Activated T-helper 1 cell treated with anti-CD3 and anti-CD28 coated beads, Interleukin-2, amount 50 U/mL, for 16 hours (primary cell): ENCODE measurements at places on chromosomes 1 and 21.

- no peak for DNase-seq
Observed at GRCh38 chr1:246198115-246198816, 308.8 kb downstream of the SMYD3 start.

- no peak for DNase-seq
Observed at GRCh38 chr1:54110996-54111395, 41.8 kb downstream of the CDCP2 start.

- no peak for DNase-seq
Observed at GRCh38 chr1:195897076-195897475, 711.2 kb downstream of the KCNT2 start.

DNA sequence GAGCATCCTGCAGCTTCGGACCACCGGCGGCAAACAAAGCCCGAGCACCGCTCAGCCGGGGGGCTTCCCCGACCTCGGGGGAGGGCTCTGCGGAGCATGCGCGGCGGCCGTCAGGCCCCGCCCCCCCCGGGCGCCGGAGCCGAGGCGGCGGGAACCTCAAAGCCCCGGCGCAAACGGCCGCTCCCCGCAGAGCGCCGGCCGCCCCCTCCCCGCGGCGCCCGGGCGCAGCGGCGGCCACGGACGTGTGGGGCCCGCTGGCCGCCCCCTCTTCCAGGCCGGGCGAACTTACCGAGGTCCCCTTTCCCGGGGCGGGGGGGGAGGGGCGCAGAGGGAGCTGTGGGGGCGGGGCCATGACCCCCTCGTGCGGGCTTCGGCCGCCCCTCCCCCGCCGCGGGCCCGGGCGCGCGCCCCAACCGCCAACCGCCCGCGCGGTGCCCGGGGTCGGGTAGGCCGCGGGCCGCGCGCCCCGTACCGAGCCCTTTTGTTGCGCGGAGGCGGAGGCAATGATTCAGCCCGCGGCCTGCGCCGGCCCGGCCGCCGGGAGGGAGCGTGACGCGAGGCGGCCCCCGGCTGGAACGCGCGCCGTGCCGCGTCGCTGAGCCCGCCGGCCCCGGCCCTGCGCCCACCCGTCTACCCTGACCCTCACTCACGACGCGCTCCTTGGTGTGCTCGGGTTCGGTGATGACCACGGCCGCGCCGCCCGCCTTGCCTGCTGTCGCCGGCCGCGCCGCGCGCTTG lies 1.7 kb downstream of the RCC2 start:
- DNase-seq = no peak

DNA sequence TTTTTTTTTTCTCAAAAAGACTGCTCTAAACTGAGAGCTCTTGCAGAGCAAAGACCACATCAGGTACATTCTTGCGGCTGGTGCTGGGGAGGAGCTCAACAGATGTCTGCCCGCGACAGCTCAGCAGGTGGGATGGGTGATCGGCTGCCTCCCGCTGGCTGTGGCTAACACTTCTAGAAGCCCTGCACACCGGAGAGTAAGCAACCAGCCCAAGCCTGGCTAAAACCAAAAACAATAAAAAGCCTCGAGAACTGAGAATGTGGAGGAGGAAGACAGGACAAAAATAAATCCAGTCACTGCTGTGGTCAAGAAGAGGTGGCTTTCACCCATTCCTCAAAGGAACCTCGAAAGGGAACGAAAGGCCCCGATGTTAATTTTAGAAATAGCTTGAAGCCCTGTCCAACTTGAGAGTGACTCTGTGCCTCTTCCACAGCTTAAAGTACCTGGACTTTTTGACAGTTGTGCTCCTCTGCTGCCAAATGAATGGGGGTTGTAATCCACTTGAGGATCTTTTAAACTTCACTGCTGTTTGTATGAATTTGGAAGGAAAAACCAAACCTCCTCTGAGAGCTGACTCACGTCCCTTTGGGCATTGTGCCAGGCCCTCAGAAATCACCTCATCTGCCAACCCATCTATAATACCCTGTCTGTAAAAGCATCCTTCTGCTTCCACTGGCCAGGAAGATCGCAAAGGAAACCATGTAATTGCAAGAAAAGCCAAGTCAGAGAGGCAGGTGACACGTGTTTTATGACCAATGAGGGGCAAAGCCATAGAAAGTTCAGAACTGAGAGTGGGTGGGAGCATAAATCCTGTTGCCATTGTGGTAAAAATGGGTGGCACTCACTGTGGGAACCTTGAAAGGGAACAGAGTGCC lies 78.6 kb downstream of the KCNN3 start:
- peak; percentile 66 for DNase-seq

- DNase-seq = no peak
Observed at GRCh38 chr1:183871601-183872000, 66.7 kb downstream of the RGL1 start.

- no peak for DNase-seq
Observed at GRCh38 chr1:81695741-81696140, 105.0 kb upstream of the ADGRL2 start.

GRCh38 chr1:185045814-185046492 lies 595 bp downstream of the RNF2 start:
- DNase-seq = no peak

DNA sequence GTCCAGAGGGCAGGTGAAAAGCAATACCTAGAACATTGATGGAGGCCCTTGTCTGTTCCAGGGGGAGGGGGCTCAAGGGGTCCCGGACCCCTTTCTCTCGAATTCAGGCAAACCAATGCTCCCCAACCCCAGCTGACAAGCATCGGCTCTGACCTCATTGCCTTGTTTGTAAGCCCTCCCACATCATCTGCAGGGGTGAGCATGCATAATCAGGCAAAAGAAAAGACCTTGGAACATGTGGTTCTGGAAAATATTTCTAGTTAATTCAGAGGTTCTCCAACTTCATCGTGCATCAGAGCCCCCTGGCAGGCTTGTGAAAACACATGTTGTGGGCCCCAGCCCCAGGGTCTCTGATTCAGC lies 231.3 kb downstream of the TOMM20 start:
- no peak for DNase-seq

GRCh38 chr1:47555306-47555705 lies 117.5 kb downstream of the FOXD2 start:
- no peak for DNase-seq

DNA sequence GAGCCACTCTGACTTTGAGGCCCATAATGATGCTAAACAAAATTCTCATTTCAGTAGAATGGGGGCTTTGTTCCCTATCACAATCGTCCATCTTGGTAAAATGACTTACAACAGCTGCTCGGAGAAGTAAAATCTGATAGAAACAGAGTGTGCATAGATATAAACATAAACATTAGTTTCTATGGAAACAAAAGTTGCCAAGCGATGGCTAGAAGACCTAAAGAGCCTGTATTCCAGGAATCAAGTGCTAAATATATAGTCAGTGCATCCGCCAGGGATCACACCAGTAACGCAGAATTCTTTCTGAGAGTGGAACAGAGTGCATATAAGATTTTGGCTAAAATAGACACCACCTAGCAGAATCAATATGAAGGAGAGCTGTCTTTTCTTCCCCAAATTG lies 91.2 kb upstream of the KAZN start:
- DNase-seq = no peak

DNA sequence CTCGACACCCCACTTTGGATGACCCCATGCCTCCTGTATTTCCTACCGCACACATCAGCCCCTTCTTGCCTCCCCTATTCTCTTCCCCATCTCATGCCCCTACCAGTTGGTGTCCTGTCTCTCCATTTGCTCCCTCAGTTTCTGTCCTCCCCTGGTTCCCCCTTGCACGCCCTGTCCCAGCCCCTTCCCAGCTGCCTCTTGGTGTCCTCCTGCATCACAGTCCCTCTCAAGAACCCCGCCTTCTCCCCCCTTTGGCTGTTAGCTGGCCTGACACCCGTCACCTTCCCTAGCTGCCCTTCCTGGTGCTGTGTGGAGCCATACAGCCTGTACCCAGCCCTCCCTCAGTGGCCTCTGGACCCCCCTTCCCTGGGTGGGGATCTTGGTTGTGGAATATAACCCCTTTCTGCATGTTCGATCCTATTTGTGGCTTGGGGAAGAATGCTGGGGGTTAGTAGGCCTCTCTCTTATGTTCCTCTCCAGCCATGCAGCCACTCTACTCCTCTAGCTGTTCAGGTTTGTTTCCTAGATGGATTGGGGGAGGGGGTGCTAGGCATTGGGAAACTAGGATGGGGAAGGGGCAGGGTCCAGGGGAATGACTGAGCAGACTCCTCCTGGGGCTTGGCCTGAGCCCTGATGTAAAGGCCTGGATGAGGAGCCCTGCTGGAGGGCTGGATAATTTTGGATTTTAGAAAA lies 41.4 kb upstream of the NFASC start:
- DNase-seq = no peak

DNA sequence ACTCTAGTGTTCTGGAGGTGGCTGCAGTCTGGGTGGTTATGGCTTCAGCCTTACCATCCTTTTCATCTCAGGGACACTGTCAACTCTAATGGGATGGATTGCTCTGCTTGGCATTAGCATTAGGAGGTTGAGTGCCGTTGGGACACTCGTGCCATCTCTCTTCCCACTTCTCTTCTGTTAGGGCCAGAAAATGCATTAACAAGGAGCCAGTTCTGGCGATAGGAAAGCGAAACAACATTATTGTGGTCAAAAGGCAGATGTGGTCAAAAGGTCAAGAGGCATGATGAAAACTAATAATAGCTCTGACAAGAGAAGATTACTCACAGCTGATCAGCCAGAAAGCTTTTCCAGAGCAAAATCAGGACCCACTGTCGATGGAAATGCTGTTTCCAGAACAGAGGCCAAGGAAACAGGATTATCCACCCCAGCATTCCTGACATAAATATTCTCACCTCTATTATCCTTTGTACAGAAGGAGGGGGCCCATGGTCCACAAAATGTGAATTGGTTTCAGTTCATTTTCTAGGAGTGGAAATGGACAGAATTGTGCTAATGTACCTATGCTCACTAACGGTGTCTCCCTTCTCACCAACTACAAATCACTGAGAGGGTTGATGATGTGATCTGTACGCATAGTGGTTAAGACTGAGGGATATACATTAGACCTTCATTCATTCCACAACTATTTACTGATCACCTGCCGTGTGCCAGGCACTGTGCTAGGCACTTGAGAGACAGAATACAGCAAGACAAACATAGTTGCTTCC lies 72.0 kb downstream of the ST6GALNAC5 start:
- no peak for DNase-seq
